ENCODE measurements at places on chromosomes 5 and 9. TPM values are rescaled to one million over a fixed set of nuclear protein-coding genes. Genes with fewer than 3 reads are reported as not detected.
A peak's percentile ranks its signal among the peaks of the same experiment; 100 is the strongest.

Gene C1QTNF2
- 0.46 TPM for total RNA-seq

DNA sequence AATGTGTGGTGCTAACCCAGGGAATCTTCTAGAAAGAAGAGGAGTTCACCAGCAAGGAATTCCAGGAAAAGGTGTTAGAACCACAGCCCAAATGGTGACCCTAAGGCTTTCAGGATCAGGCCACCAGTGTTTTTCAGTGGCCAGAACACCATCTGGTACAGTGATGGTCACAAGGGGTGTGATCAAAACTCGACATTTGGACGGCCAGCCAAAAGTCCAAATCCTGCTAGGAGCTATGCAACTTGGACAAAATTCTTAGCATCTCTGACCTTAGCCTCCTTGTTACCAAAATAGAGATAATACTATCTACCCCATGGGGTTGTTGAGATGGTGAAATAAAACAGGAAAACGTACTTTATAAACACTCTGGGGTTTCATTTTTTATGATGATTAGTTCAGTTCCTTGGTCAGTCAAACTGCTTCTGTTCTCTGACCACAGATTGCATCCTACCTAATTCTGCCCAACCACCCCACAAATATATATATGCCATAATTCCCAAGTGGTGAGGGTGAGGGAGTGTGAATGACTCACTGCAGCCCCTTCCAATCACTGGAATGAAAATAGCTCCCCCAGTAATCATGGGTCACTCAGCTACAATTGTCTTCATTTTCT lies 210.3 kb downstream of the CDK5RAP2 start:
- no peak overlapping the region for H3K4me3 ChIP-seq
- H3K4me1 ChIP-seq, result no peaks in the 10 kb centered on the region
- no peak overlapping the region for H3K27ac ChIP-seq
- no peaks in the 10 kb centered on the region for H3K36me3 ChIP-seq
- no peaks in the 10 kb centered on the region for H3K27me3 ChIP-seq

Gene GGTA1
- 0.38 TPM for total RNA-seq

GRCh38 chr5:54678737-54679136 lies 161.2 kb downstream of the SNX18 start:
- H3K27ac ChIP-seq, result no peak overlapping the region
- H3K4me3 ChIP-seq, result no peak overlapping the region
- H3K36me3 ChIP-seq, result no peaks in the 10 kb centered on the region
- H3K27me3 ChIP-seq, result peaks cover 3% of the 10 kb centered on the region
- H3K4me1 ChIP-seq, result peaks cover 5% of the 10 kb centered on the region

Gene C5orf34
- total RNA-seq, result 0.61 TPM

GRCh38 chr5:78661044-78661443 lies 12.5 kb upstream of the LHFPL2 start:
- DNase-seq, result no peak
- H3K27me3 ChIP-seq, result no peaks in the 10 kb centered on the region
- peaks cover 10% of the 10 kb centered on the region for H3K4me1 ChIP-seq
- H3K27ac ChIP-seq, result no peak overlapping the region
- no peak overlapping the region for H3K4me3 ChIP-seq
- H3K36me3 ChIP-seq, result no peaks in the 10 kb centered on the region

- no peaks in the 10 kb centered on the region for H3K27me3 ChIP-seq
- DNase-seq, result no peak
- no peak overlapping the region for H3K27ac ChIP-seq
Measured at GRCh38 chr5:57231607-57232006, 57.7 kb downstream of the GPBP1 start.

Gene CDHR2
- total RNA-seq, result not detected

- H3K4me3 ChIP-seq, result no peak overlapping the region
- no peak for DNase-seq
- no peaks in the 10 kb centered on the region for H3K27me3 ChIP-seq
Measured at GRCh38 chr9:88889386-88889785, 101.9 kb upstream of the S1PR3 start.

- no peak overlapping the region for H3K27ac ChIP-seq
- no peak overlapping the region for H3K4me3 ChIP-seq
- no peaks in the 10 kb centered on the region for H3K36me3 ChIP-seq
- H3K4me1 ChIP-seq, result no peaks in the 10 kb centered on the region
- H3K27me3 ChIP-seq, result no peaks in the 10 kb centered on the region
Measured at GRCh38 chr5:133602835-133603380, 9.4 kb downstream of the FSTL4 start.

Gene GARIN3
- not detected for total RNA-seq

Gene PALM2AKAP2
- total RNA-seq, result 3.5 TPM

DNA sequence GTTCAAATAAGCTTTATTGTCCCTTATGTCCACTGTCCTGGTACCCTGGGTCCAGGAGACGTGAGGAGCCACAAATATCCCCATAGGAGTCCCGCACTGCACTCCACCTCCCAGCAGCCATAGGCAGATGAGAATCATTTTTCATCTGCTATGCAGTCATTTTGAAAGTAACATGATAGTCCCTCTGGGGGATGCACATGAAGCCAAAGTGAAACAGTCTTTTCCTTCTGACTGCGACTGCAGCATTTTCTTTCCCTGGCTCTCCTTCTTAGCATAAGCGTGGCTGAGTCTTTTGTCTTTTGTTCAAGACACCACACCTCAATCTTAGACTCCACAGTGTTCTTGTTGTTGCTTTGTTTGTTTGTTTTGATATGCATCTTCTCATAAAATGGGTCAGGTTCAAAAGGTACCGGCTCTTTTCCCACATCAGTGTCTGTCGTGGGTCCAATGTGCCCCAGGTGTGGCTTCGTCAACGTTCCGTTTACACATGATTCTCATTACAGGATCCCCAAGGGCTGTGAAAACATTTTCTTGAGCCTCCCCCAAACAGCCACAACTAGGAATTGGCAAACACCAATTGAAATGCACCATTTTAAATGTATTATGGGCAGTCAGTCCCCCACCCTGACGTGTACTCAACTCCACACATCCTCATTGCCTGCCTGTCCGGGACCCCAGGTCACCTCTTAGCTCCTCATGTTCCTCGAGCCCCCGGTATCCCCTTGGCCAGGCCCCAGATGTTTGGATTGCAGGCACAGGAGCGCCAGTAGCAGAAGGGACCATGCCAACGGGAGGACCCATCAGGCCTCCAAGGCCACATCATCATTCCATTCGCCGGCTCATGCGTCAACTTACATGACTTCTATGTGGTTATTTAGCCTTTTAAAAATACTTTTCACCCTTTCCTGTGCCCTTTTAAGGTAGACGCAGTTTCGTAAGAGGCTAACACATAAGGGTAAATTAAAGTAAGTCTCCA lies 237.8 kb upstream of the DAPK1 start:
- DNase-seq, result no peak
- no peak overlapping the region for H3K4me3 ChIP-seq
- no peak overlapping the region for H3K27ac ChIP-seq
- H3K27me3 ChIP-seq, result no peaks in the 10 kb centered on the region
- H3K36me3 ChIP-seq, result no peaks in the 10 kb centered on the region
- H3K4me1 ChIP-seq, result peaks cover 2% of the 10 kb centered on the region

Gene JAKMIP2
- 0.41 TPM for total RNA-seq

GRCh38 chr9:26375448-26375847 lies 517.2 kb downstream of the CAAP1 start:
- H3K27me3 ChIP-seq, result no peaks in the 10 kb centered on the region
- no peak overlapping the region for H3K4me3 ChIP-seq
- no peak overlapping the region for H3K27ac ChIP-seq
- no peaks in the 10 kb centered on the region for H3K4me1 ChIP-seq

DNA sequence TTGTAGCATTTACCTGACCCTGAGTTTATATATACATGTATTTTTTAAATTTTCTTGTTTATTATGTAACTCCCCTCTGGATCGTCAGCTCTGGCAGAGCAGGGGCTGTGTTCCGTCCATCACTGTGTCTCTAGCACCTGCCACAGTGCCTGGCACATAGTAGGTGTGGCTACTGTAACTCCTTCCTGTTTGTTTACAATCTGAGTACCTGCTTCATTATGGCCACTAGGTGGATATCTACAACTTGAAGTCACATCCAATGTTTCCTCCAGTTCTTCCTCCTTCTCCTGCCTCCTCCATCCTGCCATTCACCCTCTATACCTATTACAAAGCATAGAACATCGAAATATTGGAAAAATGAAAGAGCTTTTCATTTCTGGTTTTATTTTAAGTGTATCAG lies 14.2 kb upstream of the PPP1R2B start:
- no peaks in the 10 kb centered on the region for H3K4me1 ChIP-seq
- DNase-seq, result no peak
- H3K4me3 ChIP-seq, result no peak overlapping the region
- no peak overlapping the region for H3K27ac ChIP-seq

Gene OR13J1
- total RNA-seq, result not detected

GRCh38 chr5:63128018-63128417 lies 549.4 kb downstream of the LRRC70 start:
- H3K4me1 ChIP-seq, result no peaks in the 10 kb centered on the region
- no peaks in the 10 kb centered on the region for H3K36me3 ChIP-seq
- no peak overlapping the region for H3K27ac ChIP-seq
- H3K27me3 ChIP-seq, result no peaks in the 10 kb centered on the region
- no peak for DNase-seq
- H3K4me3 ChIP-seq, result no peak overlapping the region

- no peak for DNase-seq
- no peaks in the 10 kb centered on the region for H3K36me3 ChIP-seq
- H3K4me1 ChIP-seq, result no peaks in the 10 kb centered on the region
- no peak overlapping the region for H3K4me3 ChIP-seq
- H3K27ac ChIP-seq, result no peak overlapping the region
- no peaks in the 10 kb centered on the region for H3K27me3 ChIP-seq
Measured at GRCh38 chr5:109987970-109988369, 298.2 kb downstream of the MAN2A1 start.

GRCh38 chr5:40983781-40984180 lies 74.5 kb downstream of the C7 start:
- no peaks in the 10 kb centered on the region for H3K4me1 ChIP-seq
- H3K4me3 ChIP-seq, result no peak overlapping the region
- no peaks in the 10 kb centered on the region for H3K27me3 ChIP-seq

GRCh38 chr9:12712532-12712931 lies 19.3 kb downstream of the TYRP1 start:
- no peaks in the 10 kb centered on the region for H3K27me3 ChIP-seq
- H3K4me1 ChIP-seq, result no peaks in the 10 kb centered on the region
- H3K4me3 ChIP-seq, result no peak overlapping the region
- H3K36me3 ChIP-seq, result no peaks in the 10 kb centered on the region
- DNase-seq, result no peak
- no peak overlapping the region for H3K27ac ChIP-seq

- no peak for DNase-seq
- H3K4me3 ChIP-seq, result no peak overlapping the region
- H3K27me3 ChIP-seq, result no peaks in the 10 kb centered on the region
Measured at GRCh38 chr5:100537946-100538345, 2.8 kb downstream of the FAM174A start.

GRCh38 chr5:122846051-122846550 lies 688 bp downstream of the SNX24 start:
- no peaks in the 10 kb centered on the region for H3K27me3 ChIP-seq
- H3K4me3 ChIP-seq, result peak overlapping the region; percentile 62
- H3K4me1 ChIP-seq, result peaks cover 2% of the 10 kb centered on the region
- DNase-seq, result no peak
- peak overlapping the region; percentile 95 for H3K27ac ChIP-seq
- H3K36me3 ChIP-seq, result no peaks in the 10 kb centered on the region

- H3K4me3 ChIP-seq, result no peak overlapping the region
- H3K4me1 ChIP-seq, result peaks cover 6% of the 10 kb centered on the region
- no peaks in the 10 kb centered on the region for H3K27me3 ChIP-seq
- H3K36me3 ChIP-seq, result no peaks in the 10 kb centered on the region
- no peak for DNase-seq
- H3K27ac ChIP-seq, result no peak overlapping the region
Measured at GRCh38 chr9:19429595-19429994, 20.8 kb downstream of the ACER2 start.

DNA sequence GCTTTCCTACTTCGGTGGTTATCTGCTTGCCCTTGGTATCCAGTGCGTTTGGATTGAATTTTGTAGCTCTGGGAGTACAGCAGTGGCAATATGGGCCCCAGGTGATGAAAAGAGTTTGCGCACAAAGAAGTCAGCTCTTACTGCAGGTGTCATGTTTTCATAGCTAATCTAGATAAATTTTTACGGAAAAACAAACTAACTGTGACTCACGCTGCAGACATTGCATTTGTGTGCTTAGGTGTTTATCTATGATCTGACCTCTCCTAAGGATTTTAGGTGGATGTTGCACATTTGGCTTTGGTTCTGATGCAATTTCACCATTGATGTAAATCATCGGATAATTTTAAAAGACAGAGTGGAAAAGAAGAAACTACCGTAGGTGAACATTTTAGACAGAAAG lies 92.1 kb downstream of the VCAN start:
- H3K4me1 ChIP-seq, result no peaks in the 10 kb centered on the region
- H3K36me3 ChIP-seq, result no peaks in the 10 kb centered on the region
- H3K27me3 ChIP-seq, result no peaks in the 10 kb centered on the region
- no peak overlapping the region for H3K27ac ChIP-seq
- no peak for DNase-seq

GRCh38 chr9:134882204-134882785 lies 1.7 kb downstream of the FCN2 start:
- DNase-seq, result no peak
- H3K4me1 ChIP-seq, result peaks cover 8% of the 10 kb centered on the region
- H3K36me3 ChIP-seq, result no peaks in the 10 kb centered on the region
- no peak overlapping the region for H3K4me3 ChIP-seq

GRCh38 chr5:151121665-151122064 lies 35.9 kb downstream of the ANXA6 start:
- H3K36me3 ChIP-seq, result no peaks in the 10 kb centered on the region
- DNase-seq, result no peak
- H3K27ac ChIP-seq, result no peak overlapping the region
- H3K4me1 ChIP-seq, result no peaks in the 10 kb centered on the region
- no peak overlapping the region for H3K4me3 ChIP-seq

GRCh38 chr9:6355728-6356127 lies 27.6 kb downstream of the TPD52L3 start:
- no peak for DNase-seq
- no peak overlapping the region for H3K27ac ChIP-seq
- no peaks in the 10 kb centered on the region for H3K27me3 ChIP-seq
- no peaks in the 10 kb centered on the region for H3K4me1 ChIP-seq

DNA sequence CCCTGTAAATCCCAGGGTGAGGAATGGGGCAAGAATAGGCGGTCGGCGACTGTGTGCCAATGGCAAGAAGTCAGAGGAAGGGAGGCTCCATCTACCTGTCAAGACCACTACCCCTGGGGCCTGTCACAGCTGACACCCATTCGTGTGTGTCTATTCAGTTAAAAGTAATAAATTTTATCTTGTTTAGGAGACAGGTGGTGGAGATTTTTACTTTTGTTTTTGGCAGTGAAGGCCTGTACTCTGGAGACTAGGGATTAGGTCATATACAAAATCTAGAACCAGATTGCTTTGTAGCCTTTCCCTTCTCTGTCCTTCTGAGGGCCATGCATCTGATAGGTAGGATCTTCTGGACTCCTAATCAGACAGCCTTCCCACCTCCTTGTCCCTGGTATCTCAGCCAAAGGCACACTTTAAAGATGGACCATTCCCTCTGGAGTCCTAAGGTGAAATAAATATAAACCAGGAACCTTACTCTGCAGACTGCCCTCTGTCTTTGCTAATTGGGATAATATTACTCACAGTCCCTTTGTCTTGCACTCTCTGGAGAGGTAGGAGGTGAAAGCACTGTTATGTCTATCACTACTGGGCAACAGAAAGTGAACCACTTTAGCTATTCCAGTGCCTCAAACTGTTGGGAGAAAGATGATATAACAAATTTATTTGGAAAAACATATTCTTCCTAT lies 213.2 kb upstream of the ACTBL2 start:
- no peak overlapping the region for H3K27ac ChIP-seq
- peaks cover 23% of the 10 kb centered on the region for H3K4me1 ChIP-seq
- H3K27me3 ChIP-seq, result no peaks in the 10 kb centered on the region
- H3K36me3 ChIP-seq, result no peaks in the 10 kb centered on the region

- no peak overlapping the region for H3K27ac ChIP-seq
- no peak for DNase-seq
- no peaks in the 10 kb centered on the region for H3K4me1 ChIP-seq
- H3K4me3 ChIP-seq, result no peak overlapping the region
- no peaks in the 10 kb centered on the region for H3K27me3 ChIP-seq
Measured at GRCh38 chr5:82257729-82258128, 20.4 kb downstream of the RPS23 start.
